GM23248 (cell line): ENCODE measurements at places on chromosomes 12 and 14.

DNA sequence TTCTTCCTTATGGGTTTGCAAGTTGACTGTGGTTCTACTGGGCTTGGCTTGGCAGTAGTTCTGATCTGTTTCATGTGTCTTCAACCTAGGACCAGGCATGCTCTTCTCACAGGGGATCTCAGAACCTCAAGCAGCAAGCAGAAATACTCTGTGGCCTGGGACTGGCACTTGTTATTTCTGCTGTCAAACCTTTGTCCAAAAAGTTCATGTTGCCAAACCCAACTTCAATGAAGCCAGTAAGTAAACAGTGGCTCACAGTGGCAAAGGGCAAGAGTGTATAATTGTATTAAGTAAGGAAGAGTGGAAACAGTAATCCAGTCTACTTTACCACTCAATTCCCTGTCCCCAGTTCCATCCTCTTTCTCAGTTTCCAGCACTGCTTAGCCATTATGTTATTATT, 15.7 kb upstream of the HMGA2 start:
- no peak for DNase-seq
- no peaks in the 10 kb centered on the region for H3K27me3 ChIP-seq
- peaks cover 30% of the 10 kb centered on the region for H3K4me1 ChIP-seq
- H3K4me3 ChIP-seq: no peak overlapping the region
- H3K36me3 ChIP-seq: no peaks in the 10 kb centered on the region

DNA sequence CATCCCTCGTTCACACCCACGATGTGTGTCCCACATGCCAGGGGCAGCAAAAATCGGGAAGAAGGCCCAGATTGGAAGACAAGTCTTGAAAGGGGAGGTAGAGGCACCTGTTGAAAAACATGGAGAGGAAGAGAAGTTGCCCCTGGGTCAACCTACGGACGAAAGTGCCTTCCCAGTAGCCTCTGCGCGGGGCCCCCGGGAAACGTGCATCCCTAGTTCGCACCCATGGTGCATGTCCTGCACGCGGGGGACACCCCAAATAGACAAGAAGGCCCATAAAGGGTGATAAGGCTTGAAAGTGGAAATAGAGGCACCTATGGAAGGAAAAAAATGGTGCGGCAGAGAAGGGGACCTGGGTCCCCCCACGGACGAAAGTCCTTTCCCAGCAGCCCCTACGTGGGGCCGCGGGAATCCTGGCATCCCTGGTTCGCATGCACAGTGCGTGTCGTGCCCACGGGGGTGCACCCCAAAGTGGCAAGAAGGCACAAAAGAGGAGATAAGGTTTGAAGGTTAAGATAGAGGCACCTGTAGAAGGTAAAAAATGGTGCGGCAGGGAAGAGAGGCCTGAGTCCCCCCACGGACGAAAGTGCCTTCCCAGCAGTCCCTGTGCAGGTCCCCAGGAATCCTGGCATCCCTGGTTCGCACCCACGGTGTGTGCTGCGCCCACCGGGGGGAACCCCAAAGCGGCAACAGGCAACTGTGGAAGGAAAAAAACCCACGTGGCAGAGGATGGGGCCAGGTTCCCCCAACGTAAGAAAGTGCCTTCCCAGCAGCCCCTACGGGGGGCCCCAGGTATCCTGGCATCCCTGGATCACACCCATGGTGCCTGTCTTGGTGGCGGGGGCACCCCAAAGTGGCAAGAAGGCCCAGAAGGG, 278.3 kb downstream of the ALG10 start:
- H3K27ac ChIP-seq: no peak overlapping the region
- DNase-seq: no peak
- H3K36me3 ChIP-seq: no peaks in the 10 kb centered on the region
- no peak overlapping the region for H3K4me3 ChIP-seq

- DNase-seq: no peak
- no peaks in the 10 kb centered on the region for H3K4me1 ChIP-seq
- no peak overlapping the region for H3K27ac ChIP-seq
- no peaks in the 10 kb centered on the region for H3K27me3 ChIP-seq
These were observed 16.2 kb upstream of the PLEKHG3 start for GRCh38 chr14:64688031-64688430.

- no peak for DNase-seq
- H3K27ac ChIP-seq: no peak overlapping the region
- no peak overlapping the region for H3K4me3 ChIP-seq
- H3K36me3 ChIP-seq: peaks cover 31% of the 10 kb centered on the region
These were observed 10.7 kb downstream of the LLPH start for GRCh38 chr12:66119870-66120241.
